ENCODE measurements at places on chromosomes 5 and 9.

GRCh38 chr9:9499546-9499945, 1113.3 kb downstream of the PTPRD start:
- no peak for DNase-seq

DNA sequence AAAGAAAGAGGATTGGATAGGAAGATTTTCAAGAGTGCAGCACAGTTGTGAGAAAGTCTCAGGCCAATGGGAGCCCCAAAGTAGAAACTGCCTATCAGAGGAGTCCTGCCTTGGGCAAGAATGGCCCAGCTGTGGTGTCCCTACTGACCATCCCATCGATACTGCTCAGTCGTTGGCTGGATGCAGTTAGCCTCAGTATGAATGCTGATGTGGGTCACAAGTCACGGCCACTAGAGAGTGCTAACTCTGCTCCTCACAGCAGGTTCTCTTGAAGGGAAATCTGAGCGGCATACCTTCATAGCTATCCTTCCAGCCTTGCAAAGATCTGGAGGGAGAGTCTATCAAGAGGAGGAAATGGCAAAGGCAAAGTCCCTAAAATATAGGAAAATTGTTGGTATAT, 11.6 kb upstream of the CETN3 start:
- DNase-seq = no peak

- DNase-seq = no peak
Observed at GRCh38 chr9:73979894-73980264, 517.3 kb upstream of the RORB start.

GRCh38 chr5:74810915-74811314, 43.9 kb downstream of the NSA2 start:
- DNase-seq = no peak

Data from HCT116 (cell line).